Pancreas (tissue), 10 donors: ENCODE measurements at places on chromosomes 3 and 15. TPM values are rescaled to one million over a fixed set of nuclear protein-coding genes. Genes with fewer than 3 reads are reported as not detected.
A peak's percentile ranks its signal among the peaks of the same experiment; 100 is the strongest.

DNA sequence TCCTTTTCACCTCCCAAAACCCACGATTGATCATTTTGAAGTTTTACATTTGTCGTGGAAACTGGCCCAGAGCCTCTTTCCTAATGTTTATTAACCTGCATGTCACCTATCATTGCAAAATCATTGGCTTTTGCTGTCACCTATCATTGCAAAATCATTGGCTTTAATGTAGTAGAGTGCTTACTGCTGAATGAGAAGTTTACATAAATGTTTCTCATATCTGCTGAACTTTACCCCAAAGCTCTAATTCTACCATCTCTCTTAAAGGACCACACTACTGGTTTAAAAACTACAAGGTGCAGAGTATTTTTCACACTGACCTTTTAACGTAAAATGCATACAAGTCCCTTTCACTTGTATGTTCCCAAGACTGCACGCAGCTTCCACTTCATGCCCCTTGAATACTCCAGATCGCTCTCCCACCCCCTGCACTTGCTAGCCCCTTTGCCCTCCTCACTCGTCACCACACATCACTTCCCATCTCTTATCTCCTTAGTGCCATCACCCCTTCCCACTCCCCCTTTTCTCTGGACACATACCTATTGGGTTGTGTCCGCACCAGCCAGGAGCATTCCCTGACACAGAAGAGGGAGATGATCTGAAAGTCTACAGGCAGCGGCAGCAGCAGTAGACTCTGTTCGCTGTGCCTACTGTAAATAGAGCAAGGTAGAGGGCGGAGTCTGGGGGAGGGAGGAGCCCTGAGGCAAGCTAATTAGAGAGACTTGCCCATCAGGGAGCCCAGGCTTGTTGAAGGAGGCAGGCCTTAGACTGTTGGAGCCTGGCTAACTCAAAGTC, 30.2 kb upstream of the ATOSA start:
- DNase-seq = peak; percentile 54

GRCh38 chr15:64824929-64825430, 467 bp downstream of the PIF1 start:
- DNase-seq = no peak

Gene ANKUB1
- not detected for total RNA-seq

Gene SOX2
- 0.06 TPM for total RNA-seq

GRCh38 chr3:198071602-198072287, 111.7 kb downstream of the LMLN start:
- no peak for DNase-seq

DNA sequence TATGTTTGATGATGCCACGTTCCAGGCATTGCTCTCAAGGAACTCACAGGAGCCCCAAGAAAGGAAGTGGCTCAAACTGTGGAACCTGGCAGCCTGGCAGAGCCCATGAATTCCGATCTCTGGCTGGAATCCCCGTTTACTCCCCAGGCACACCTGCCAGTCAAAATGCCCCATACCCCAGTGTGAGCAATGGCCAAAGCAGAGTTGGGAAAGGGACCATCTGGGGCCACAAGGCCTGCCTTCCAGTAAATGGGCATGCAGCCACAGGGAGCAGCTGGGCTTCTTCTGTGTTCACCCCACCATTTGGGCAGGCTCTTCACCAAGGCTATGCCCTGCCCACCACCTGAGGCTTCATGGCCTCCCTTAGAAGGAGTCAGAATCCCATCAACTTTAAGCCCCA, 257.0 kb upstream of the GOLGA6L4 start:
- peak; percentile 76 for DNase-seq

Gene CKMT1A
- total RNA-seq = 3.9 TPM

Gene SYNM
- 2.5 TPM for total RNA-seq

Gene CCDC54
- total RNA-seq = not detected

- no peak for DNase-seq
Observed at GRCh38 chr15:85536341-85536740, 155.9 kb downstream of the AKAP13 start.
